ENCODE measurements at places on chromosomes 4 and X.

- no peaks in the 10 kb centered on the region for H3K36me3 ChIP-seq
- H3K4me3 ChIP-seq: no peak overlapping the region
- H3K4me1 ChIP-seq: no peaks in the 10 kb centered on the region
Measured at GRCh38 chrX:152913346-152913745, 15.5 kb downstream of the ZNF185 start.

GRCh38 chr4:31156221-31156620 is 436.1 kb downstream of the PCDH7 start:
- H3K27me3 ChIP-seq: no peaks in the 10 kb centered on the region
- H3K36me3 ChIP-seq: no peaks in the 10 kb centered on the region
- no peak for DNase-seq
- no peak overlapping the region for H3K27ac ChIP-seq
- no peak overlapping the region for H3K4me3 ChIP-seq

- H3K27ac ChIP-seq: no peak overlapping the region
- H3K4me3 ChIP-seq: no peak overlapping the region
- no peaks in the 10 kb centered on the region for H3K27me3 ChIP-seq
Measured at GRCh38 chr4:21554066-21554465, 394.5 kb downstream of the KCNIP4 start.

GRCh38 chr4:155400893-155401292 is 24.1 kb upstream of the MAP9 start:
- no peaks in the 10 kb centered on the region for H3K36me3 ChIP-seq
- DNase-seq: no peak
- no peak overlapping the region for H3K4me3 ChIP-seq
- no peaks in the 10 kb centered on the region for H3K4me1 ChIP-seq

DNA sequence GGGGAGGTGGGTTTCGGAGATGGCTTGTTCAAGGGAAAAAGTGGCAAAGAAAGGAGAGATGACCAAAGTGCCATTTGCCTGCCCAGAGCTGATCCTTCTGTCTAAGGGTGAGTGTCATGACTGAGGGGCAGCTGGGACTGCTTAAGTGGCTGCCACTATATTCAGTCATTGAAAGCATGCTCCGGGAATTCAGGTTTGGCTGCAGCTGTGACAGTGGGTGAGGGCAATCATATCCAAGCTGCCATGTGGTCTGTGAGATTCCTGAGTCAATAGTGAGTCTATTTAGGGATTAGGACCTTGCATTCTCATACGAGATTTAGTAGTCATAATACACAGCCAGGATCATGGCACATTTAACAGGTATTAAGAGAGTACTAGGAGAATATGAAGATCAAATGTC is 138.8 kb upstream of the BANK1 start:
- no peak overlapping the region for H3K27ac ChIP-seq
- peaks cover 2% of the 10 kb centered on the region for H3K27me3 ChIP-seq
- DNase-seq: no peak
- no peaks in the 10 kb centered on the region for H3K36me3 ChIP-seq
- H3K4me3 ChIP-seq: no peak overlapping the region
- H3K4me1 ChIP-seq: no peaks in the 10 kb centered on the region

- no peaks in the 10 kb centered on the region for H3K27me3 ChIP-seq
- no peak for DNase-seq
- H3K36me3 ChIP-seq: no peaks in the 10 kb centered on the region
- H3K4me1 ChIP-seq: peaks cover 2% of the 10 kb centered on the region
Measured at GRCh38 chr4:1572010-1572385, 112.1 kb downstream of the FAM53A start.

- no peak overlapping the region for H3K4me3 ChIP-seq
- no peaks in the 10 kb centered on the region for H3K4me1 ChIP-seq
- H3K27ac ChIP-seq: no peak overlapping the region
- no peak for DNase-seq
Measured at GRCh38 chr4:162770761-162771490, 395.8 kb downstream of the NAF1 start.

DNA sequence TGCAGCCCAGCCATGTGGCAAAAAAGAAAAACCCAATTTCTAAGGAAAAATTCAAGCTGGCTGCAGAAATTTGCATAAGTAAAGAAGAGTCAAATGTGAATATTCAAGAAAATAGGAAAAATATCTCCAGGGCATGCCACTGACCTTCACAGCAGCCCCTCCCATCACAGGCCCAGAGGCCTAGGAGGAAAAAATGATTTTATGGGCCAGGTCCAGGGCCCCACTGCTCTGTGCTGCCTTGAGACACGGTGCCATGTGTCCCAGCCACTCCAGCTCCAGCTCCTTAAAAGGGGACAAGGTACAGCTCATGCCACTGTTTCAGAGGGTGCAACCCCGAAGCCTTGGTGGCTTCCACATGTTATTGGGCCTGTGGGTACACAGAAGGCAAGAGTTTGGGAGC is 182.7 kb upstream of the FGF16 start:
- no peak for DNase-seq
- H3K4me3 ChIP-seq: no peak overlapping the region
- H3K27me3 ChIP-seq: no peaks in the 10 kb centered on the region
- H3K4me1 ChIP-seq: no peaks in the 10 kb centered on the region
- H3K36me3 ChIP-seq: no peaks in the 10 kb centered on the region

DNA sequence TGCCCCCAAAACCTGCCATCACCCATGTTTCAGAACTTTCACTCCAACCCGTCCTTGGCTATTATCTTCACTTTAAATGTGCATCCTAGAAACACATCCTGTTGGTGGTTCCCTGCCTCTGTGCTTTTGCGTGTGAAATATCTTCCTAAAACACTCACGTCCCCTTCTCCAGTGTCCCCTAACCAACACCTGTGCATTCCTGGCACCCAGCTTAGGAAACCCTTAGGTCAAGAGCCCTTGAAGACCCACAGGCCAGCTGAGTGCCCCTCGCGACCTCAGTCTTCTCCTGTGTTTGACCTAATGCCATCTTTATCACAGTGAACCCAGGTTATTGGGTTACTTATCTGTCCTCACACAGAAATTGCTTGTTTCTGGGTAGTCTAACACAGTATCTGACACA is 117.6 kb downstream of the STK32B start:
- H3K4me1 ChIP-seq: no peaks in the 10 kb centered on the region
- no peaks in the 10 kb centered on the region for H3K27me3 ChIP-seq
- H3K4me3 ChIP-seq: no peak overlapping the region
- no peak for DNase-seq
- no peak overlapping the region for H3K27ac ChIP-seq
- H3K36me3 ChIP-seq: no peaks in the 10 kb centered on the region

DNA sequence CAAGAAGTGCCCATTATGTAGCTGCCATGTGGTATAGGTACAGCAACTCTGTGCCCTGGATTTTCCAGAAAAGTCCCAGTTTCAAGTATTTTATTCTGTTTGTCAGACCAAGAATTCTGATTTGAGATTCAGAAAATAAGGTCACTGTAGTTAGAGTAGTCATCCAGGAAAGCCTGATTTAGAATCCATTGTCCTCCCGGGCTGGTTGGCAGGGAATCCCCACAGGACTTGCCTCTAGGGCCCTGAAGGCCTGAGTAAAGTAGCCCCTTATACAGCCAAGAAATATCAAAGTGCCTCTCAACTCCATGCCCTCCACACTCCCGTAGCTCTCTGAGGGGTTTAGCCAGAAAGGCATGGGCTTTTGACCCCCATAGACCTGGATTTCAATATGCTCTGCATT is 36.3 kb downstream of the RTL5 start:
- no peak overlapping the region for H3K4me3 ChIP-seq
- peaks cover 10% of the 10 kb centered on the region for H3K27me3 ChIP-seq
- no peaks in the 10 kb centered on the region for H3K36me3 ChIP-seq
- H3K27ac ChIP-seq: peak overlapping the region; percentile 7
- peaks cover 5% of the 10 kb centered on the region for H3K4me1 ChIP-seq

DNA sequence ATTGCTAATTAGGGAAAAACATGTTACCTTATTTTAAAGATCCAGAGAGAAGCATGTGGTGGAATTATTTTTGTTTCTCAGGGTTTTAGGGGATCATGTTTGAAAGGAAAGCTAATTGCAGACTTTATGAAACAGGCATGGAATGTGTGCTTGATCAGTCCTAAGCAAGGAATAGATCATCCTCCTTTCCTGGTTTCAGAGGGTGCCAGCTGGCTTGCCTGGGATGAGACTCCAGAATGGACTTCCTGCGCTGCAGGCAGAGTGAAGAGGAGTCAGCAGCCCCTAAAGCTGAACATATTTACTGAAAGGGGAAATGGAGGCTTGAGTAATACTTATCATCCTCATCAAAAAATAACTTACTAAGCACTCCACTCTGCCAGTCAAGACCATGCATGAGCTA is 13.3 kb downstream of the FGF5 start:
- H3K36me3 ChIP-seq: no peaks in the 10 kb centered on the region
- no peak overlapping the region for H3K27ac ChIP-seq
- no peak for DNase-seq
- H3K27me3 ChIP-seq: peaks cover 6% of the 10 kb centered on the region
- no peaks in the 10 kb centered on the region for H3K4me1 ChIP-seq

- no peak for DNase-seq
- no peaks in the 10 kb centered on the region for H3K27me3 ChIP-seq
- no peaks in the 10 kb centered on the region for H3K4me1 ChIP-seq
- no peak overlapping the region for H3K27ac ChIP-seq
Measured at GRCh38 chr4:67109276-67109675, 436.0 kb downstream of the CENPC start.

GRCh38 chr4:140004549-140004895 is 149.5 kb downstream of the MAML3 start:
- no peaks in the 10 kb centered on the region for H3K4me1 ChIP-seq
- H3K36me3 ChIP-seq: no peaks in the 10 kb centered on the region
- no peak overlapping the region for H3K27ac ChIP-seq
- DNase-seq: no peak

DNA sequence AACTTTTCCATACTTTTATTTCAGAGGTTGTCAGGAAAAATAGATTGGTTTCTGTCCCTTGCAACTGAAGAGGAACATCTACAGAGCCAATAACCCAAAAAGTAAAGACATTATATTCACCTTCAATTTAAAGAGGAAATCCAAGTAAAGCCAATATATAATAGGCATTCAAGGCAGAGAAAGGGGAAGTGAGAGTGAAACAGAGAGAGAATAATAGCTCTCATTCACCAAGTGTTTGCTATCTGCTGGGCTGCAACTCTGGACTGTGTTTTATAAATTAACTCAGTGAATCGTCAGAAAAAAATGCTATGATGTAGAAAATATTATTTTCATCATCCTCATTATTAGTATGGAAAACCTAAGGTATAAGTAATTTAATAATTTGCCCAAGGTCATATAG is 448.5 kb downstream of the TRAM1L1 start:
- no peaks in the 10 kb centered on the region for H3K4me1 ChIP-seq
- no peak for DNase-seq
- no peak overlapping the region for H3K27ac ChIP-seq
- H3K36me3 ChIP-seq: no peaks in the 10 kb centered on the region

- H3K36me3 ChIP-seq: no peaks in the 10 kb centered on the region
- H3K4me3 ChIP-seq: no peak overlapping the region
- no peak overlapping the region for H3K27ac ChIP-seq
- no peak for DNase-seq
- H3K27me3 ChIP-seq: peaks cover 11% of the 10 kb centered on the region
- no peaks in the 10 kb centered on the region for H3K4me1 ChIP-seq
Measured at GRCh38 chr4:76527666-76528065, 92.6 kb downstream of the SHROOM3 start.

- peaks cover 17% of the 10 kb centered on the region for H3K4me1 ChIP-seq
- H3K4me3 ChIP-seq: no peak overlapping the region
- H3K27me3 ChIP-seq: no peaks in the 10 kb centered on the region
- no peak overlapping the region for H3K27ac ChIP-seq
- DNase-seq: no peak
Measured at GRCh38 chr4:40731792-40732245, 17.9 kb upstream of the NSUN7 start.

DNA sequence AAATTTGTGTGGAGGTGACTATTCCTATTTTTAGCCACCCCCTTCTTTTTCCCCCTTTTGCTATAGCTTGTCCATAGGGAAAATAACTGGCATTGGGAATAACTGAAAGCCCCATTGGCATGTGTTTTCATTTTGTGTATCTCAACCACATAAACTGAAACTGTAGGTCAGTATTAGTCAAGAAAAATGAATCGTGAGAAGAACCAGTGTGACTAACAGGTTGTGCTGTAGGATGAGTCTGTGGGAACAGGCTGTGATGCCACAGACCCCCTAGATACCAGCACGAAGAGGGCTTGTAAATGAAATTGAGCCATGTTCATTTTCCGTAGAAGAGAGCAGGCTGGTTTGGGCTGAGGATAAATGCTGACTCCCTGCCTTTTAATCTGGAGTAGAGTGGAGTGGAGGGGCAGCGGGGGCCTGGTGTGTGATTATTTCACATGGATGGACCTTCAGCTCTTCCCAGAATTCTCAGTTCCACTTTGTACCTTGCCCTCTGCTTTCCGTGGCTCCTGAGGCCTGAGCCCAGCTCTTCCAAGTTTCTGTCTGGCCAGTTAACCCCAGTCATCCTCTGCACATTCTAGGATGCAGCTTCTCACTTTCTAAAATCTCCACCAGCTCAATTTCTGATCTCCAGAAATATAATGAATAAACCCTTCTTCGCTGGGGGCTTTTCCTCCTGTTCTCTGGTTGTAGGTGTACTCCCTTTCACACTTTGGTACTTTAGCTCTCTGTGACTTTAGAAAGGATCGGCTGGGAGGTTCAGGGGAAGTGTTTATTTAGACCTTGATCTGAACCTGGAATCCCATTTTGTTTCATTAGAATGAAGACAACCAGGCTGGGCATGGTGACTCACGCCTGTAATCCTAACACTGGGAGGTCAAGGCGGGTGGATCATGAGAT is 37.3 kb downstream of the DCUN1D4 start:
- peaks cover 4% of the 10 kb centered on the region for H3K4me1 ChIP-seq
- H3K4me3 ChIP-seq: no peak overlapping the region
- peaks cover 80% of the 10 kb centered on the region for H3K36me3 ChIP-seq

DNA sequence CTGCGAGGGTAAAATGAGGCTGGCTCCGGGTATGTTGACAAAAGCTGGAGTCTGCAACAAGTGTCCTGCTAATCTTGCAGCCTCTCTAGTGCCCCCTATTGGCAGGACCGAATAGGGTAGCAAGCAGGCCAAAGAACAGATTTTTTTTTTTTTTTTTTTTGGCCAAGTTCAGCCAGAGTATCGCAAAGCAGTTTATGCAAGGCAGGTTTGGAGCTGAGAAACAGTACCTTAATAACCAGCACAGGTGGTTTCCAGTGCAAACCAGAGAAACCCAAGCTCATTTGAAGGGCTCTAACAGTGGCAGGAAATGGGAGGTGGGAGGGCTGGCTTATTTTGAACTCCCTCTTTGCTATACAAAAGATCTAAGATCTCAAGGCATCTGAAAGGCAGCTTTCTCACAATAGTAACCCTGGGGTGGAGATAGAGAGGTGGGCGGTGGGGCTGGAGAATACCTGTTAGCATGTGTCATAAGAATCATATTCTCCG is 38.2 kb upstream of the OCIAD2 start:
- H3K27me3 ChIP-seq: no peaks in the 10 kb centered on the region
- no peaks in the 10 kb centered on the region for H3K36me3 ChIP-seq

DNA sequence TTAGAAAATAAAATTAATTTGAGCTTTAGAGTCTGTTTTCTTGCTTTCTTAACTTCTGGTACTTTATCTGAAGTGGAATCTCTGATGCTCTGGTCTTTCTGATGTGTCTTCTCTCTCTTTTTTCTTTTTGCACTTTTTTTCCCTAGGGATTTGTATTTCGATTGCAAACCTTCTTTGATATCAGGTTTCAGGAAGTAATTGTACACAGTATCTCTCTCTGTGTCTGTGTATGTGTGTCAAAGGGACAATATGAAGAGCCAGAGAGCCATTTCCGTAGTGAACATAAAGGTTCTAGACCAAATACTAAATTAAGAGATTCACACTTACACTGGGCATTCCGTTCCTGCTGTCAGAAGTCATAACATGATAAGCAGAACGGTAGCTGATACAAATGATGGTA is 325.0 kb downstream of the PCDH7 start:
- no peak overlapping the region for H3K27ac ChIP-seq
- H3K4me3 ChIP-seq: no peak overlapping the region
- no peaks in the 10 kb centered on the region for H3K4me1 ChIP-seq
- no peaks in the 10 kb centered on the region for H3K36me3 ChIP-seq
- H3K27me3 ChIP-seq: no peaks in the 10 kb centered on the region
- no peak for DNase-seq

Data from naive thymus-derived CD8-positive, alpha-beta T cell (primary cell).